ENCODE measurements at places on chromosomes 3 and 15.

DNA sequence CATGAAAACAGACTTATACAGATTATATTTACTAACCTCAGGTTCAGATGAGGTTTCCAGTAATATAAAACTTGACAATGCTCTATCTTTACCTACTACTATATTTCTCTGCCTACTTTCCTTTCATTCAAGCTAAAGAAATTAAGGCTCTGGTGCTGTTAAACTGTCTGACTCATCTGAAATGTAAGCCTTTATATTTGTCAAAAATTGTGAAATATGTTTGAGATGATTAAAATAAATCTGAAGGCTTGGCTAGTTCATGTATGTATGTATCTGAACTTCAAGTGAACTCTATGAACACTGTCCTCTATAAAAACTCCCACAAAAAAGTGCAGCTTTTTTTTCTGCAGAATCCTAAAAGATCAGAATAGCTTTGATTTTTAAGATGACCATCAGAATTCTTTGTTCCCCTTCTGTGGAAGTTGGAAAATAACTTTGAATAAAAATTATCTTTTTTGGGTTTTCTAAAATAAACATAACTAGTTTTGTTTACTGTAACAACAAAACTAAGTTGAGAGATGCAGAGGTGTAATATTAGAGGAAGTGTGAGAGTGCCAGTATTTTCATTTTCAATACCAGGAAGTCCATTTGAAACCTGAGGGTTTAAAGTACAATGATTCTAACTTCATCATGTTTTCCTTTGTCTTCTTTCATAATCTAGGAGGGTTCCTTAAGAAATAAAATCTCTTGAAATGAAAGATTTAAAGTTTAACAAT lies 42.2 kb downstream of the ILDR1 start:
- DNase-seq, result no peak
- no peaks in the 10 kb centered on the region for H3K36me3 ChIP-seq
- no peaks in the 10 kb centered on the region for H3K4me1 ChIP-seq

DNA sequence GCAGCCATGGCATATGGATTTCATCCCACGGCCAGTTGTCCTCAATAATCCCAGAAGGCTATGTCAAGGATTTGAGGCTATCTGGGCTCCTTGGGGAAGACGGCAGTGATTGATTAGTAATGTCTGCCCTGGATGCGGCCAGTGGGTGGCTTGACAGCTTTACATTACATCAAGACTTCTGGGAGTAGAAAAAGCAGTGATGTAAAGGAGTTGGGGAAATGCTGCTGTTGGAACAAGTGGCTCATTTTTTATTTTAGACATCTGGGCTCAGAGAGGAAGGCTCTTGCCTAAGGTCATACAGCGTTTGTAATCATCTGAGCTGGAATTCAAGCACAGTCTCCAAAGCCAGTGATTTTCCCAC lies 94.1 kb downstream of the FLNB start:
- H3K4me3 ChIP-seq, result no peak overlapping the region
- peaks cover 44% of the 10 kb centered on the region for H3K36me3 ChIP-seq
- peak; percentile 78 for DNase-seq
- no peaks in the 10 kb centered on the region for H3K27me3 ChIP-seq

- H3K36me3 ChIP-seq, result no peaks in the 10 kb centered on the region
- H3K27me3 ChIP-seq, result no peaks in the 10 kb centered on the region
- H3K27ac ChIP-seq, result no peak overlapping the region
- DNase-seq, result no peak
- H3K4me3 ChIP-seq, result no peak overlapping the region
- H3K4me1 ChIP-seq, result no peaks in the 10 kb centered on the region
Measured at GRCh38 chr3:120160050-120160449, 65.8 kb upstream of the GSK3B start.

GRCh38 chr15:72197460-72198355 lies at the start of gene GRAMD2A:
Gene GRAMD2A (minus strand): TSS chr15:72197787.
- H3K27ac ChIP-seq, result no peak within 1 kb of the TSS
- H3K27me3 ChIP-seq, result peaks cover 31% of the 10 kb centered on the region
- peak within 1 kb of the TSS; percentile 26 for H3K4me3 ChIP-seq
- peaks cover 53% of the 10 kb centered on the region for H3K4me1 ChIP-seq
- peaks cover 46% of the 10 kb centered on the region for H3K36me3 ChIP-seq

DNA sequence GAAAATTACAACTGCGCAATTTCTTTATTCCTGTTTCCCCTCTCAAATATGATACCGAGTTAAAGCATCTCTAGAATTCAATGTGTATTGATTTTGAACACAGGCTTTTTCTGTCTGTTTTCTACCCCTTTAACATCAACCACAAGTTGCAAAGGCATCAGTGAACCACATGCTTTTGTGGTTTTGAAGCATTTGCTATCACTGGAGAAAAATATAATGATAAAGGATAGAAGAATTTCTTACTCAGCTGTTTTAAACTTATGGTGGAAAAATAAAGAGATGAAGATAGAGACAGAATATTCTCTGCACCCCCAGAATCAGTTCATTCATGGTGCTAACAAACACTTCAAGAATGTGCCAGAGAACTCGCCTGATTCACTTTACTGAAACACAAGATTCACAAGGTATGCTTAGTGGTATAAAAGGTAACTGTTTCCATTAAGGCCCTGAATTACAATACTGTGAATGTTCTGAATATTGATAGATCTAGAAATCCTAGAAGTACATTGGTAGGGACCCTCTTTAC lies 9.5 kb upstream of the DPPA4 start:
- H3K27ac ChIP-seq, result no peak overlapping the region
- no peak overlapping the region for H3K4me3 ChIP-seq
- H3K4me1 ChIP-seq, result no peaks in the 10 kb centered on the region
- no peaks in the 10 kb centered on the region for H3K27me3 ChIP-seq
- no peak for DNase-seq

GRCh38 chr3:71949442-71949841 lies 164.5 kb upstream of the PROK2 start:
- DNase-seq, result no peak
- no peaks in the 10 kb centered on the region for H3K4me1 ChIP-seq
- no peak overlapping the region for H3K4me3 ChIP-seq
- no peaks in the 10 kb centered on the region for H3K36me3 ChIP-seq
- peaks cover 6% of the 10 kb centered on the region for H3K27me3 ChIP-seq
- no peak overlapping the region for H3K27ac ChIP-seq

GRCh38 chr3:42486814-42487565 lies 15.5 kb upstream of the VIPR1 start:
- H3K4me1 ChIP-seq, result peaks cover 3% of the 10 kb centered on the region
- DNase-seq, result peak; percentile 16
- H3K27ac ChIP-seq, result no peak overlapping the region
- no peaks in the 10 kb centered on the region for H3K27me3 ChIP-seq
- H3K4me3 ChIP-seq, result no peak overlapping the region

DNA sequence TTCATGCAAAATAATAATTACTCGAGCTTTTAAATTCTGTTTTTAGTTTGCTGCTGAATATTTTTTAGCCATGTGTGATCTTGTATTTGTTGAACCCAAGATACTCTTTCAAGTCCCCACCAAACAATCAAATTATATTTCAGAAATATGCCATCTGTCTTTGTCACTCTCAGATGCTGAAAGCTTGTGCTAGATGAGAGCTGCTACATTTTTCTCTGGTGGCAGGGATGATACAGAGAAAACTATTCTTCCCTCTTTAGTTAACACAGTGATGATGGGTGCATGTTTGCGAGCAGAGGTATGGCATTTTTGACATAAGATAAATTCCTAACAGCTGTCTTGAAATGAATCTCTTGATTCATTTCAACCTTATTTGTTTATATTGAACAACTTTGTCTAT lies 100.6 kb upstream of the NPHP3 start:
- H3K4me1 ChIP-seq, result peaks cover 3% of the 10 kb centered on the region
- no peak overlapping the region for H3K27ac ChIP-seq
- H3K4me3 ChIP-seq, result no peak overlapping the region
- H3K36me3 ChIP-seq, result no peaks in the 10 kb centered on the region

DNA sequence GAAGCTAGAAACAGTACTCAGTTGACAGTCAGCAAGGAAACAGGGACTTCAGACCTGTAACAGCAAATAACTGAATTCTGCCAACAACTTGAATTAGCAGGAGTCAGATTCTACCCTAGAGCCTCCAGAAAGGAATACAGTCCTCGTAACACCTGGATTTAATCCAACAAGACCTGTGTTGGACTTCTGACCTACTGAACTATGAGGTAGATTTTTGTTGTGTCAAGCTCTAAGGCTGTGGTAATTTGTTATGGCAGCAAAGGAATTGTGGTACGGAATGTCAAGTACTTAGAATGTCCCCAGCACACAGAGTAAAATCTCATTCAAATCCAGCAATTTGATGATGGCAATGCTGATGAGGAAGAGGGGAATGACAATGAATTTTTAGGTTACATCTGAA lies 234.1 kb downstream of the LRRN1 start:
- DNase-seq, result no peak
- no peak overlapping the region for H3K4me3 ChIP-seq
- H3K27me3 ChIP-seq, result no peaks in the 10 kb centered on the region
- no peaks in the 10 kb centered on the region for H3K36me3 ChIP-seq
- H3K27ac ChIP-seq, result no peak overlapping the region
- H3K4me1 ChIP-seq, result no peaks in the 10 kb centered on the region

GRCh38 chr3:119529883-119530282 lies 29.5 kb downstream of the CD80 start:
- no peaks in the 10 kb centered on the region for H3K27me3 ChIP-seq
- DNase-seq, result no peak
- H3K4me1 ChIP-seq, result no peaks in the 10 kb centered on the region
- no peak overlapping the region for H3K27ac ChIP-seq
- peaks cover 8% of the 10 kb centered on the region for H3K36me3 ChIP-seq

DNA sequence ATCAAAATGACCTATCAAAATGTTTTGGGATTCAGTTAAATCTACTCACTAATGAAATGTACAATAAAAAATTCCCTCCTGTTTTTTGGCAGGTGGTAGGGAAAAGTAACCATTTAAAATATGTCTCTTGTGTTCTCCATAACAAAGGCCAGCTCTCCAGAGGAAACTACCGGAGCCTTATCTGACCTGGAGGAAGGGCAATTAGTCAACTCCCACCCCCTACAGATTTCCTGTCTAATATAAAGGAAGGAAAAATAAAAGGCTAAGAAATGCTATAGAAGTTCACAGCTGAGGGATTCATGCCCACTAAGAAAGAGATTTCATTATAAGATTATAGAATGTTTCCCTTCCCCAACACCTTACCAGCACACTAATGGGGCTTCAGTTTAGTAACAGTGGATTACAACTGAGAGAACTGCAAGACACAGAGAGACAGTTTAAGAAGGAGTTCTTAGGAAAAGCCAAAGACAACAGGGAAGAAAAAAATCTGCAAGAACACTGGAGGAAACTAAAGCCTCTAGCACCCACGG lies 376.5 kb upstream of the KCNMB2 start:
- no peak overlapping the region for H3K4me3 ChIP-seq
- H3K27me3 ChIP-seq, result no peaks in the 10 kb centered on the region
- H3K36me3 ChIP-seq, result no peaks in the 10 kb centered on the region
- DNase-seq, result no peak
- H3K4me1 ChIP-seq, result no peaks in the 10 kb centered on the region

DNA sequence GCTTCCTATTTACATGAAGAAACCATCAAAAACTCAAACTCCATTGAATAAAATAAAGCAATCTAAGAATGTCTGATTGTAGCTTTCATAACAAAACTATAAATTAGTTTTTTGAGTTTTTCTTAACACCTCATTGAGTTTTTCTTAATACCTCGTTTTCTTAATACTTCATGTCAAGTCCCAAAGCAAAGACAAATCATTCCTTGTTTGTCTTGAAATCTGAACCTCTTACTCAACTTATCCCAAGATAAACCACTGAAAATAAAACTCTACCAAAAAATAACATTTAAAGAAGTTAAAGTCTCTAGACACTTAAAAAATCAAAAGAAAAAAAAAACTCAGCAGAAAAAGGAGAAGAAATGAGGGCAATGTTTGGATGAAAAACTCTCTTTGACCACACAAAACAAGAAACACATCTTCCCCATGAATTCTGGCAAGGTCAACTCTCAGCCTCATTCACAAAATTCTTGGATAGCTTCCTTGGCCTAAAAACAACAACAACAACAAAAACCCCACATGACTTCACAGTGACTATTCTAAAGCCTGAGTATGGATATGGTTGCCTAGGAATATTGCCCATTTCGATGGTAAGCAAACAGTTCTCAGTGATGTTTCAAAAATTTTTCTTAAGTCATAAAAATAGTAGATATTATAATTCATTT lies 38.2 kb downstream of the TMCC1 start:
- H3K4me1 ChIP-seq, result no peaks in the 10 kb centered on the region
- H3K4me3 ChIP-seq, result no peak overlapping the region
- DNase-seq, result peak; percentile 82
- no peaks in the 10 kb centered on the region for H3K27me3 ChIP-seq
- H3K36me3 ChIP-seq, result peaks cover 17% of the 10 kb centered on the region

DNA sequence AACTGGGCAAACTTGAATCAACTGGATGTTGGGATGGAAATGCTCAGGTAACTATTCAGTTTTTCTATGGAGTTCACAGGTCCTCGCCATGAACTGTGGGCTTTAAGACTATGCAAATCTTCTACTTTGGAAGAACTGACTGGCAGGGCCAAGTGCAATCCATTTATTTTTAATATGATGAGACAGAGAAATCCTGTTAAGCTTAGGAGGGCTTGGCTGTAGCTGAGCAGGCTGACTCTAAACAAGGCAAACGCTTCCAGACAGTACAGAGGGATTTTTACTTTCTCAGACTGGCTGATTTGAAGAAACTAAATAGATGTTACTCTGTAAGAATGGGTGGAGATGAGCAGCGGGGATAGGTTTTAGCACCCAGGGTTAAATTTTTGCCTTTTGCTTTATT lies 194.2 kb upstream of the ICE2 start:
- DNase-seq, result peak; percentile 43
- H3K27ac ChIP-seq, result peak overlapping the region; percentile 47
- no peak overlapping the region for H3K4me3 ChIP-seq
- no peaks in the 10 kb centered on the region for H3K36me3 ChIP-seq
- H3K27me3 ChIP-seq, result no peaks in the 10 kb centered on the region
- peaks cover 7% of the 10 kb centered on the region for H3K4me1 ChIP-seq

- H3K27ac ChIP-seq, result no peak overlapping the region
- DNase-seq, result no peak
- no peak overlapping the region for H3K4me3 ChIP-seq
- no peaks in the 10 kb centered on the region for H3K27me3 ChIP-seq
Measured at GRCh38 chr15:78018445-78018844, 59.1 kb downstream of the TBC1D2B start.

DNA sequence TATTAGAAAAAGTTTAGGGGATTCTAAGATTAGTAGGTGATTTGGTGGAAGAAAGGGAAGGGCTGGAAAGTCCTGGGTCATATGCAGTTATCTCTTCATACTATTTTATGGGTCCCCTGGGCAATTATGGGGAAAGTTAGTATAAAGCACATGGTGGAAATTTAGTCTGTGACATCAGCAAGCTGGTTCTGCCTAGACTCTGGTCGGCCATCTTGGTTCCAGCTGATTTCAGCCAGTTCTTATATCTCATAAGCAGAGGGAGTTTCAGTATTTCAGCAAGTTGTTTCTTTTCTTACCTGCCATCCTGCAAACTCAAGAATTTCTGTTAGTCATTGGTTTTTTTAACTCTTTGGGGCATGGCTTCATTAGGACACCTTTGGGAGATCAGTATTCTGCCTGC lies 1.0 kb upstream of the LYZL4 start:
- no peak overlapping the region for H3K27ac ChIP-seq
- H3K27me3 ChIP-seq, result no peaks in the 10 kb centered on the region
- DNase-seq, result no peak
- peaks cover 5% of the 10 kb centered on the region for H3K4me1 ChIP-seq
- H3K36me3 ChIP-seq, result no peaks in the 10 kb centered on the region

GRCh38 chr3:179811321-179812095 lies 158.7 kb downstream of the USP13 start:
- H3K27ac ChIP-seq, result no peak overlapping the region
- no peaks in the 10 kb centered on the region for H3K27me3 ChIP-seq
- peak; percentile 55 for DNase-seq
- no peaks in the 10 kb centered on the region for H3K4me1 ChIP-seq
- H3K4me3 ChIP-seq, result no peak overlapping the region

Data from muscle of leg (tissue), 16 donors.